ENCODE measurements at places on chromosomes 6 and 20.
A peak's percentile ranks its signal among the peaks of the same experiment; 100 is the strongest.

- no peak for DNase-seq
These were observed 87.8 kb downstream of the TMEM170B start for GRCh38 chr6:11625302-11625701.

DNA sequence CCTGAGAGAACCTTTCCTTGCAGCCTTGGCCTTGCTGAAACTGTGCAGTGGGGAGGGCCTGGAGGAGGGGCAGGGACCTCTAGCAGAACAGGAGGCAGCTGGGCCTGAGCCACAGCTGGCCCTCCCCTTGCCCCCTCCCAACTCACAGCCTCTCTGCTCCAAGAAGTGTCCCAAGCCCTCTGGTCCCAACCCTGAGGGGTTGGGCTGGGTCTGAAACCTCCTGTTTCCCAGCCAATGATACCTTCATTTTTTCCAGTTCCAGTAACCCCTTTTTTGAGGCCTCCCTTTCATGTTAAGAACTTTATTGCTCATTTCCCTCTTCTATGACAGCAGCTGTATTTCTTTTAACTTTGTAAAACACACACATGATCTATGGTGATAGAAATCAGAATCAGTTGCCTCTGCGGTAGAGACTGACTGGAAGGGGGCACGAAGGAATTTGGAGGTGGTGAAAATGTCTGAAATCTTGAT lies 17.9 kb upstream of the ARMC12 start:
- no peak for DNase-seq

GRCh38 chr20:63544958-63545516 lies 2.5 kb downstream of the SRMS start:
- no peak for DNase-seq

DNA sequence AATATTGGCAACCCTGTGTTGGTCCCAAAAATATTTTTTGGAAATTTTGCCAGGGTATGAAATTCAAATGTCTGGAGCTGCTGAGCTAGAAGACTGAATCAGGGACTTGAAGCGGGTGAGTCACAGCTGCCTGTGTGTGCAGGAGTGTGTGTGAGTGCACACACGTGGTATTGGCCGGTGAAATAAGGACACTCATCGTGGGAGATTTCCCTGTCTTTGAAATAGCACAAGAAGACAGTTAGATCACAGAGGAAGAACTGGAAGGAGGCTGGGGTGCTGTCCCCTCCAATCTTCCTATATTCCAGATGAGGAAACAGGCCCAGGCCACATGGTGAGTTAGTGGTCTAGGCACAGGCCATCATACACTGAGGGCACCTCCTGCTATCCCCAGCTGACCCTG lies 123.8 kb upstream of the MLN start:
- DNase-seq = peak; percentile 25

DNA sequence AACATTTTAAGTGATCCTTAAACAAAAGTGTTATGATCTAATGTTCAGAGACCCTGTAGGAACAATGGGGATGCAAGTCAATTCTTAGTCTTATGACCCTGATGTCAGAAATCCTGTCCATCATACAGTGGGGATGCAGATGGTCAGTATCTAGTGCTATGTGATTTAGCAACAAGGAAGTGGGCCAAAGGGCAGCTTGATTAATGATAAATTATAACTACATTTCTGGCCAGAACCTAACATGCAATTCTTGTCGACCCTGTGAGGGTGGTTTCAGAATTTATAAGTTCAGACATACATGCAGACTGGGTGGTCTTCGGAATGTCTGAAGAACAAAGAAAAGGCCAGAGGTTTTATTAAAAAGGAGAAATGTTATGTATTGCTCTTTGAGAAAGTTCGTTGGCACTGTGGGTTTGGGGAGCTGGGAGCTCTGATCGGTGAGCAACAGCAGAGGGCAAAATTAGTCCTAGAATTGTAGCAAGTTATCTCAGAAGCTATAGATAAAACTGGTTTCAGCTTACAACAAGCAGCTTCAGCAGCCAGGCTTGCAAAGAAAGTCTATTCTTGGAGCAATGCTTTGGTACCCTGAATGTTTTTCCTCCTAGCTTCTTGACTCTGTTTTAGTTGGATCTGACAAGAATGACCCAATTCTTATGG lies 50.8 kb downstream of the RPF2 start:
- no peak for DNase-seq

DNA sequence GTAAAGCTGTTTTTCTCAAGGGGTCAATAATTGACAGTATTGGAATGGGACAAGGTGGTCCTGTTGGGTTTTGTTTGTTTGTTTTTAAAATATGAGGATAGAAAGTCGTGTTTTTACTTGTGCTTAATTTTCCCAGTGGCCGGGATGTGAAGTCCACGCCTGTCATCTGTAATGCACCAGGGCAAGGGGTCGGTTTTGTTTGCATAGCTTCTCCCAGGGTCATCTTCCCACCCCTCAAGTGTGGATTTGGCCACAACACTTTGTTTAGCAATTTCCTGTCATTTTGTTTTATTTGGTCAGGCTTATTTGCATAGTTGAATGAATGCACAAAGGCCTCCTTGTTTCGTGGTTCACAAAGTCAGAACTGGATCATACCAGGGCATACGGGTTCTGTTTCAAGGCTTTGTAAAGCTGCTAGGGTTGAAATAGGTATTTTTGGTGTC lies 29.8 kb downstream of the SYNJ2 start:
- no peak for DNase-seq

DNA sequence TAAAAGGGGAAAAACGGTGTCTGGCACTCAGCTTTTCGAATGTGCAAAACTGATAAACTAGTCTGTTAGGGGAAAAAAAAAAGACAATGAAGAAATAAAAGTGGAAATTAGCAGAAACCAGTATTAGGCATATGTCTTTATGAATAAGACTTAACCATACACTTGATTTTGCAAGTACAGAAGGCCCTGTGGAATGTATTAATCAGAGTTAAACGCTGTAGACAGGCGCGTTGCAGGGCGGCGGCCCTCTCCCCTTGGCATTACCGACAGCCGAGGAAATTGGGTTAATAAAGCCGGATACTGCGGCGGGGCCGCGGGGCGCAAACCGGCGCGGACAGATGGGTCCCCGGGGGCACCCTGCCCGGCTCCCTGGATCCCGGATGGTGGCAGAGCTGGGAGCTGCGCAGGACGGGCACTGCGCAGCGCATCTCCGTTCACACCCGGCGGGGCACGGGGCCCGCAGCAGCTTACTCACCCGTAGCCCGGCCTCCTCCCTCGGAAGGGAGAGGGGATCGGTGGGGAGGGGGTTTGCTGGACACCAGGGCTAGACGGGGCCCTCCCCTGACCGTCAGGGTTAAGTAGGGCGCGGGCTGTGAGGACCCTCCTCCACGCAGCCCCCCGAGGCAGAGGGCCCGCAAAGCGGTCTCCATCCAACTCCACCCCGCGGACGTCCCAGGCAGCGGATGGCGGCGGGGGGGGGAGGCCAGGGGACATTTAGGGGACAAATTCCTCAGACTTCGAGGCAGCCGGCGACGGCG lies 2.0 kb downstream of the BHLHE23 start:
- no peak for DNase-seq

DNA sequence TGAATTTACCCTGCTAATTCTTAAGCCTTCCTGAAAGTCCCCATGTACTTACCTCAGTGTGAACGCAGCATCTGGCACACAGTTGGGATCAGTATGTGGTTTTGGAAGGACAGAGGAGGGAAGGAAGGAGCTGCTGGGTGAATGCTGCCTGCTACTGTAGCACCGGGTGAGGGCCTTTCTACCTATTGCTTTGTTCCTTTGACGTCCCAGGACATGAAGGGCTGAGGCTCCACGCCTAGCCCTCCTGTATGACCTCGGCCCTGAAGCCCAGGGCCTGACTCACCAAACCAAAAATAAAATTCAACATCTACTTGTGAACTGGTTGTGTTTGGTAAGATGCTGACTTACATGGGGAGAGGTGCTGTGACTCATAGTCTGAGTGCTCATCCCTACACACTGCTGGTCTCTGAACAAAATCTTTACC lies 51.1 kb downstream of the ARID1B start:
- peak; percentile 26 for DNase-seq

- no peak for DNase-seq
These were observed 252.7 kb downstream of the TSHZ2 start for GRCh38 chr20:53224851-53225250.

- no peak for DNase-seq
These were observed 19.8 kb upstream of the RGS17 start for GRCh38 chr6:153150752-153151440.

- DNase-seq = no peak
These were observed 71.3 kb upstream of the TINAG start for GRCh38 chr6:54236984-54237383.

DNA sequence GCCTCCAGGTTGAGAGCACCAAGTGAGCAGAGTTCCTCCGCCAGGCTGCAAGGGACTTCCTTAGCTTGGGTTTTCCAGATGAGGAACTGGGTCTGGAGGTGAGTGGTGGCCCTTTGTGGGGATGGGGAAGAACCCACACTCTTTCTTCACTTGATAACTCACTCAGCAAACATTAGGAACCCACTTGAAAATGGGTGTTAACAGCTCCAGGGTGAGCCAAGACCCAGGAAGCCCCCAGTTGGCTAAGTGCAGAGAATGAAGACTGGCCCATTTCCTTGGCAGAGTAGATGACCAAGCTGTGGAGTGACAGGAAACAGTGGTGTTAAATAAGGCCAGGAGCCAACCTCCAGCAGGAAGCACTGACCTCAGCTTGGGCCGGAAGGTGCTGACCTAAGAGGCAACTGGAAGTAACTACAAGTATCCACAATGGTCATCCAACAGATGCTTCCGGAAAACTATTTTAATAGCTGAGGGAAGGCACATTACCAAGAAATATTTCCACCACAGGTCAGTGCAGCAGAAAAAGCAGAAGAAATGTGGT lies 22.7 kb downstream of the MRPL14 start:
- no peak for DNase-seq

DNA sequence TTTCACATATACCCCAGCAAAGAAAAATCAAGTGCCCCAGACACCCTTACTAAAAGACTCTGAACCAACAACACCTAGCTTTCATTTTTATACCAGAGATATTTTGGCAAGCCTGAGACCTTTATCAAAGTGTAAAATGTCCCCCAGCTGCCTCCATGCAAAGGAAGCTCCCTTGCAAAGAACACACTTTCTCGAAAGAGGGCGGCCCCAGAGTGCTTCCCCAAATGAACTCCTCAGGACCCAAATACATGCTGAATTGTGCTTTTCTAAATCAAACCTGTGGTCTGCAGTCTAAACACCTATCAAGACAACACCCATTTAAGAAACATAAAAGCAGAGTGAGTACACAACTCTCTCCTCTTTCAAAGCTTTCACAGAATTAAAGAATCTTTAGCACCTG lies 490 bp downstream of the IPCEF1 start:
- no peak for DNase-seq

DNA sequence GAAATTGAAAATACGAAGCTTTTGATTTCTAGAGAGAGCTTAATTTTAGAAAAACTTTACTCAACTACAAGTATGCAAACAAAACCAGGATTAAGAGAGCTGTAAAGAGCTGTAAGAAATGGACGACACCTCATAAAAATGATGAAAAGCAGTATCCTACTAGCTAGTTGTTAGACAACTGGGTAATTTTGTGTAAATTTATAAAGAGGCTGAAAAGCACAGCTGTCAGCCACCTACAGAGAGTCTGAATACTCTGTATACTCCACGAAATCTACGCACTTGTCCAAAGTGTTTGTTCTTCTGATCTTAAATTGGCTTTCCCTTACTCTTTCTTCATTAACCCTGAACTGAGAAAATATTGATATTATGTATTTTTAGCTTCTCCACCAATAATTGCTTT lies 808.4 kb upstream of the EPHA7 start:
- no peak for DNase-seq

DNA sequence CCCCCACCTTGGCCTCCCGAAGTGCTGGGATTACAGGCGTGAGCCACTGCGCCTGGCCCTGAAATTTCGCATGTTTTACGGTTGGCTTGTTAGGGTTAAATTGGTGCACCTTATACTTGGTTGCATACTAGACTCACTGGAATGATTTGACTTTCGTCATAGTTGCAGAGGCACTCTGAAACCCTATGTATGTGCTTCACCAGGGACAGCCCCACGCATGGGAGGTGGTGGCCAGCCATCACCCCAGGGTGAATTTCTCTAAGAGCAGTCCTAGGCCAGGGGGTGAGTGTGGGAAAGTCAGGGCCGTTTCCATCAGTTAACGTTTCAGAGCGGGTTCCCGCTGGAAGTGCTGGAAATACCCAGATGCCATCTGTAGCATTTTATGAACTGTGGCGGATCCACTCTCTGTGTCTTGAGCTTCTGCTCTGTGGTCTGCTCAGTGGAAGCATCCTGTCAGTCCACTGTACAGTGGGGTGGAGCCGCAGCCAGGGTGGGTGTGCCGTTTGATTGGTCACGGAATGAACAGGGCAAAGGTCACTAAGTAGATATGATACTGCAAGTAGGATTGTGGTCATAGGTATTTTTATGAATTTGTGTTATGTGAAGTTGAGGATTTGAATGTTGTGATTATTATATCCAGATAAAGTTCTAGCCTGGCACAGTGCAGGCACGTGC lies 13.2 kb downstream of the DNAJC5 start:
- DNase-seq = no peak

GRCh38 chr20:37342231-37343177 lies 3.4 kb upstream of the SRC start:
- no peak for DNase-seq

- no peak for DNase-seq
These were observed 64.6 kb upstream of the ADGRF1 start for GRCh38 chr6:47106721-47107197.

DNA sequence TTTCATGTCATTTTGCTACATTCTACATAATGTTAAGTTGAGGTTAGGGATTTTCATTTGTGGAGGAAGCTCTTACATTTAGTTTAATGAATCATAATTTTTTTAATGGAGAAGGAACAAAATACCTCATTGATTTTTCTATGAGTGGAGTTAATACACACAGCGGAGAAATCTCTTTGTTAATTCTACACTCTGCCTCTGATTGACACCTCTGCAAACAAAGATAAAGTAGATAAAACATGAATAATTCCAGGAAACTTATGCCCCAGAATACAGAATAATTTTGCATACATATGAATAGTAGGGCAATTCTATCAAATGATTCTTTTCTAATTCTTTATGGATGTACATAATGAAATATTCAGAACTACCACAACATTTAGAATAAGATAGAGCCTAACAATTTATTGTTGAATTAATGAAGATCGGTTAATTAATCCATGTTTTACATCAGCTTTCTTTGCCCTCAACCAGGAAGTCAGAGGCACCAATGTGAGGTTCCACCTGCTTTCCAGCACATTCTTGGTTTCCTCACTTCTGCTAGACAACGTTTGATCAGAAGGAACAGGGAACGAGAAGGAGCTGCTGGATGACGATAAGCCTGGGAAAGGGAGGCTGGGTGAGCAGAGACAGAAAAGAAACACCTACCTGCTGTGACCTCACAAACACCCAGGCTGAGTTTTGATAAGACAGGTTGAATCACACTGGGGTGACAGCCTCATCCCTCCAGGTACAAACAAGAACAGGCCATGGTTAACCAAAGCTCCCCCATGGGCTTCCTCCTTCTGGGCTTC lies 4.3 kb downstream of the OR2H1 start:
- DNase-seq = no peak

DNA sequence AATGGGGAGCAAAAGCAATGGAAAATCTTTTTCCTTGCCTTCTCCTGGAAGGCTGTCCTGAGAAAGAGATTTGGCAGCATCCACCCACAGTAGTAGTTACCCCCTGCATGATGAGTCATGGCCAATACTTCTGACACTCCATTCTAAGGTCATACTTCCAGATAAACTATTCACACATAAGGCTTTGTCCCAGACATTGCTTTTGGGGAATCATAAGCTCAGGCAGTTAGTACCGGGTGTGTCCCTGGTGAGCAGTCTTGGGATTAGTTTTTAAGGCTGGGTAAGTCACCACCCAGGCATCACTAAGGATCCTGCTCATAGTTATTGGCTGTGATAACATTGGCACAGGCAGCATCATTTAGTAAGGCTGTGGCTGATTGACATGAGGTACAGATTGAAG lies 160.6 kb upstream of the GGTLC1 start:
- DNase-seq = no peak

All from frontal cortex (tissue), 4 donors.